Small intestine (tissue), 16 donors: ENCODE measurements at places on chromosomes 5 and 9.
A peak's percentile ranks its signal among the peaks of the same experiment; 100 is the strongest.

DNA sequence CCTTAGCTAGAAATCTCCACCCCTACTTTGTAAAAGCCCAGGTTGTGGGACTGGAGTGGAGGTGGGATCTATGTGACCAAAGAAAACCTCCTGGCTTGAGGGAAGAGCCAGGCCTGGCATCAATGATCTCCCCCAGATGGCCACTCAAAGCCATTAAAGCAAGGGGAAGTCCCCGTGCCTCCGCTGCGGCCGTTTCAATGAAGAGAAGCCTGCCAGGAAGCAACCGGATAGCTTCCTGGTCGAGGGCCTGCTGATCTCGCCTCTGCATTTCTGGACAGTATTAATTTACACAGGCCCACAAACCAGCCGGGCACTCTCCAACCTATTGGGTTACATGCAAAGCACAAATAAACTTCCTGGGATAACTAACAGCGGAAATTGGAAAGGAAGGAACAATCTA is 160.5 kb upstream of the MSX2 start:
- no peak for DNase-seq

GRCh38 chr9:134694714-134695113 is 53.1 kb downstream of the COL5A1 start:
- no peak for DNase-seq

- DNase-seq: no peak
These were observed 44.9 kb downstream of the PFDN1 start for GRCh38 chr5:140258016-140258415.

DNA sequence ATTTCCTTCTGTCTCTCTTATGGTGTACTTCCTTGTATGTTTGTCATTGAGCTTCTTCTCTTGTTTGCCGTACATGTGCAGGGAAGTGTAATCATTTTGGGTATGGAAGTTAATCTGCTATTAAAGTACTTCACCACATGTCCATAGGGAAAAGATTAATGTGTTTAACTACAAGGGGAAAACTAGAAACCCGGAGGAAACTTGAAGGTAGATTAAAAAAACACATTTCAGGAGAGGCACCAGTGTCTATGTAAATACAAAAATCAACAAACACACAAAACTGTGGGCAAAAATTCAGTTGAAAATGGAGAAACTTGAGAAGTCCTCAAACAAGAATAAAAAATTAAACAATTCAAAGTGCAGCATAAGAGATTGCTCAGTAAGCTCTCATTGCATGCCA is 166.4 kb downstream of the PBX3 start:
- no peak for DNase-seq

- no peak for DNase-seq
These were observed 79.4 kb upstream of the ADRB2 start for GRCh38 chr5:148746826-148747535.

DNA sequence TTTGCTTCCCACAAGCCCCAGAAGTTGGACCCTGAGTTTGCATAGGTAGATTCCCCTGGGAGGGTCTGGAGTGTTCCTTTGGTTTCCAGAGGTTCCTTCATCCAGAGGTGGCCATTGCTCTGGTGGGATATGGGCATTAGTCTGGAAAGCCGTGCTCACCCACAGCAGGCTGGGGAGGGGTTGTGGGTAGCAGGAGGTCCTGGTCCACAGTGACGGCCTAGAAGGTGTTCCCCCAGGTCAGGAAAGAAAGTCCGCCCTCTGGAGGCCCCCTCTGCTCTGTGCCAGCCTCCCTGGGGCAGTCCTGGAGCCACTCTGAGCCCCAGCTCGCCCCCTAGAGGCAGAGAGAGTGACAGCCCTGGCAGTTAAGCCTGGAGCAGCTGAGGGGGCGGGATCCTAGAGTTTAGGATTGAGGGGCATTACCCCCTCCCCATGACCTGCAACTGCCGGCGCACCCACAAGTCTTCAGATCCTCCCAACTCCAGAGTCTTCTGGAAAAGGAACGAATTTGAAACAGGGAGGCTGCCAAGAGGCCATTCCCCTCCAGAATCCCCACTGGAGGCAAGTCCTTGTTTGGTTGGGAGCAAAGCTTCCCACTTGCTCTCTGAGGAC is 36.8 kb downstream of the NDST1 start:
- DNase-seq: peak; percentile 76

DNA sequence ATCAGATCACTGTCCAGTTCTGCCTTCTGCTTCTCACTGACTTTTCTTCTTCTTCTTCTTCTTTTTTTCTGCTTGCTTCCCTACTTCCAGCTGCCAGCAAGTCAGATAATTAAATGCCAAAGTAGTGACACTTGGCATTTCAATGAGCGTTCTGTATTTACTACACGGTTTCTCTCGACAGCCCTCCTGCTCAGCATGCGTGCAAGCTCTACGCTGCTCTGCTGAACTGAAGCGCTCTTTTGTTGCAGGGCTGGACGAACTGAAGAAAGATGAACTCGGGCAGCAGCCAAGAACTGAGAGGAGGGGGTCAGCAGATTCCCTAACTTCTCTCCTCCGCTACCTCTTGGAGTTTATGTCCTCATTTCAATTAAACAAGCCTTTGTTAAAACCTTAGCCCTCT is 319.1 kb downstream of the GLIS3 start:
- DNase-seq: no peak

DNA sequence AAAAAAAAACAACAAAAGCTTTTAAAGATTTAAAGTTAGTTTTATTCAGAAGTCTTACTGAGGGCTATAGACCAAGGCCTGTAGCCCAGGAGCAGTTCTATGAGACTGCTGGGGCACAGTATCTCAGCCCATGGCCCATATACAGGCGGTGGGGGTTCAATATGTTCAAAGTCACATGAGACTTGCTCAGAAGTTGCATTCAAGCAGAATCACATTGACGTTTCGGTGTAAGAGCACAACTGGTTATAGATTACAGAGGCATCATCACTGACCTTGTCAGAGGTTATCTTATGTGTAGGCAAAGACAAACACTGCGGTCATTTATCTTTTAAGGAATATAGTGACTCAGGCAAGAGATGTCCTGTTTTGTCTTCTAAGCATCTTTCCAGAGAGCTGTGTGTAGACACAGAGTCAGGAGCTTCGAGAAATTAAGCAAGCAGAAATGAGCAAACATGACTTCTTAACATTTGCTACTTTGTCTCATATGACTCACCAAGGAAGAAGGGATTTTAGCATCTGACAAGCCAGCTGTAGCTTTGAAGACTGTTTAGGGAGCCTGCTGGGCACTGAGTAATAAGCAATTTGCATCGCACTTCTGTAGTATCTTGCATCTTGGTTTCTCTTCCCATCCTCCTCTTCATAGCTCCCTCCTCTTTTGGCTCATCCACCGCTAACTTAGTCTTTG is 12.9 kb upstream of the F2RL1 start:
- no peak for DNase-seq

- DNase-seq: no peak
These were observed 39.1 kb upstream of the SARDH start for GRCh38 chr9:133777068-133777791.

DNA sequence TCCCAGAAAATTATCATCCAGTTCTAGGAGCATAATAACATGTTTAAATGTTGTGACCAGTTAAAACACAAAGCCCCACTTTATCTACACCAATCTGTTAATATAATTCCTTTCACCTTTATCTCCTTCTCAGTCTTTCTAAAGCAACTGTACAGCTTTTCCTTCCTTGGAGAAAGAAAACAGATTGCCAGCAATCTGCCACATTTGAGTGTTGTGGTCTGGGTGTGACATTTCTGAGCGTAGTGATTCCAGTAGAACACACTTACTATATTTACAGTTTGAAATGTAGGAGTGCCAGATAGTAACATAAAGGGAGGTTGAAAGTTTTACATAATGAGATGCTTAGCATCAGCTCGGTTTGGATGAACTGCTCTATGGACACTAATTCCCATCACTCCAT is 76.1 kb downstream of the KCNN2 start:
- DNase-seq: no peak

GRCh38 chr9:36189976-36190375 is 745 bp upstream of the CLTA start:
- peak; percentile 52 for DNase-seq

- peak; percentile 20 for DNase-seq
These were observed 16.2 kb upstream of the MAT2B start for GRCh38 chr5:163489055-163489744.

GRCh38 chr9:88498880-88499279 is 36.1 kb upstream of the NXNL2 start:
- DNase-seq: no peak

GRCh38 chr5:129507527-129507926 is 47.4 kb downstream of the ADAMTS19 start:
- DNase-seq: no peak

GRCh38 chr9:124770359-124771020 is 621 bp downstream of the NR6A1 start:
- peak; percentile 67 for DNase-seq
